ENCODE measurements at places on chromosomes 16 and 17. TPM values are rescaled to one million over a fixed set of nuclear protein-coding genes. Genes with fewer than 3 reads are reported as not detected.

GRCh38 chr17:42307362-42307927 is 19.1 kb downstream of the STAT5A start:
- DNase-seq: no peak

DNA sequence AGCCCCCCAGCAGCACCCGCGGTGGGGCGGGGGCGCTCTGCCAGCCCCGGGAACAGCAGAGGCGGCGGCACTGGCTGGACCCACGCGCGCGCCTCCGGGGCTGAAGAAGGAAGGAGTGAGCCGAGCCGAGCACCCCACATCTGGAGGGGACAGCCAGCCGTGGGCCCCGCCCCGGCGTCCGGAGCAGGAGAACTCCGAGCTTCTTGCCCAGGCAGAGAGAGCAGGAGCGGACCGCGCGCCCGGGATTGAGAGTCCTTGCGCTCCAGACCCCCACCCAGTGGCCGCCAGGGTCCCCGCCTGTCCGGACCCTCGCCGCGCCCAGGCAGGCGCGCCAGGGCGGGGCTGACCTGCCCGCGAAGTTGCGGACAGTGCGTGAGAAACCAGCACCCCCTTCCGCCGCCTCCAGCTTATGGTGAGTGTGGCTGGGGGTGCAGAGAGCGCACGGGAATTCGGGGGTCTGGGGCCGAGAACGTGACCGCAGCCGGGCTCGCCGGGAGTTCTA is 921.9 kb upstream of the EEF2KMT start:
- DNase-seq: no peak

GRCh38 chr16:17076092-17076754 is 394.5 kb downstream of the XYLT1 start:
- DNase-seq: no peak

ODAD4 gene
- total RNA-seq: 1.7 TPM

GPR139 gene
- total RNA-seq: not detected

TBC1D3D gene
- total RNA-seq: 1.0 TPM

All from mesothelial cell of epicardium (in vitro differentiated cells).